ENCODE measurements at places on chromosomes 3 and 15.

GRCh38 chr3:169493521-169494141 lies 169.9 kb downstream of the MECOM start:
- no peak for DNase-seq

DNA sequence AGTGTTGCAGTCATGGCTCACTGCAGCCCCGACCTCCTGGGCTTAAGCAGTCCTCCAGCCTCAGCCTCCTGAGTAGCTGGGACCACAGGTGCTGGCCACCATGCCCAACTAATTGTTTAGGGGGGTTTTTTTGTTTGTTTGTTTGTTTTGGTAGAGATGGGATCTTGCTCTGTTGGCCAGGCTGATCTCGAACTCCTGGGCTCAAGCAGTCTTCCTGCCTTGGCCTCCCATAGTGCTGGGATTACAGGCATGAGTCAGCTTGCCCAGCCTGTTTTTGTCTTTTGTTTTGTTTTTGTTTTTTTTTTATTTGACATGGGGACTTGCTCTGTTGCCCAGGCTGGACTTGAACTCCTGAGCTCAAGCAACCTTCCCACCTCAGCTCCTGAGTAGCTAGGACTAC lies 17.4 kb downstream of the NDUFB5 start:
- no peak for DNase-seq

- no peak for DNase-seq
Observed at GRCh38 chr3:142953443-142953842, 10.0 kb downstream of the PAQR9 start.

- no peak for DNase-seq
Observed at GRCh38 chr3:111861391-111861790, 2.3 kb downstream of the PHLDB2 start.

- DNase-seq = no peak
Observed at GRCh38 chr3:106842151-106842550, 535.1 kb upstream of the CCDC54 start.

- no peak for DNase-seq
Observed at GRCh38 chr3:172447611-172448579, at the start of gene GHSR. TSS of gene GHSR (minus strand) at chr3:172448456. CDS start at chr3:172448413, 43 bp downstream.

GRCh38 chr3:184552863-184553262 lies 8.7 kb upstream of the EPHB3 start:
- no peak for DNase-seq

GRCh38 chr3:72932416-72932815 lies 44.6 kb downstream of the GXYLT2 start:
- no peak for DNase-seq

Data from stimulated activated CD8-positive, alpha-beta memory T cell treated with anti-CD3 and anti-CD28 coated beads, Interleukin-15, amount 100 ng/mL, for 4 hours (primary cell).